ENCODE measurements at places on chromosomes 13 and 19. TPM values are rescaled to one million over a fixed set of nuclear protein-coding genes. Genes with fewer than 3 reads are reported as not detected.
A peak's percentile ranks its signal among the peaks of the same experiment; 100 is the strongest.

GRCh38 chr13:73204952-73205351, 146.1 kb downstream of the KLF5 start:
- H3K4me1 ChIP-seq: no peaks in the 10 kb centered on the region
- no peak for DNase-seq
- H3K4me3 ChIP-seq: no peak overlapping the region
- no peaks in the 10 kb centered on the region for H3K27me3 ChIP-seq

GRCh38 chr19:5339198-5339949, 1.2 kb downstream of the PTPRS start:
- DNase-seq: no peak
- peaks cover 42% of the 10 kb centered on the region for H3K27me3 ChIP-seq
- no peak overlapping the region for H3K27ac ChIP-seq

DNA sequence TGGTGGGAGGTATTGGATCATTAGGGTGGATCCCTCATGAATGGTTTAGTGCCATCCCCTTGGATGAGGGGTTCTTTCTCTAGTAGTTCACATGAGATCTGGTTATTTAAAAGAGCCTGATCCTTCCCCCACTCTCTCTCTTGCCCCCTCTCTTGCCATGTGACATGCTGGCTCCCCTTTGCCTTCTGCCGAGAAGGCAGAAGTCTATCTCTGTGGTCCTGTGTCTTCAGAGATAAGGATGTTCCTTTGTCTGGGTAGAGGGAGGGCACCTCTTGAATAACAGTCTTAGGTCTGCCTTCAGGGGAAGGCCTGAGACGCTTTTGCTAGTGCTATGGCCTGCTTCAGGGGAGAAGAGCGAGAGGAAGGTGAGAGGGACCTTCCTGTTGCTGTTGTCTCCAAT, 2.0 kb upstream of the ZDHHC20 start:
- no peaks in the 10 kb centered on the region for H3K36me3 ChIP-seq
- H3K27ac ChIP-seq: no peak overlapping the region
- H3K27me3 ChIP-seq: no peaks in the 10 kb centered on the region

DNA sequence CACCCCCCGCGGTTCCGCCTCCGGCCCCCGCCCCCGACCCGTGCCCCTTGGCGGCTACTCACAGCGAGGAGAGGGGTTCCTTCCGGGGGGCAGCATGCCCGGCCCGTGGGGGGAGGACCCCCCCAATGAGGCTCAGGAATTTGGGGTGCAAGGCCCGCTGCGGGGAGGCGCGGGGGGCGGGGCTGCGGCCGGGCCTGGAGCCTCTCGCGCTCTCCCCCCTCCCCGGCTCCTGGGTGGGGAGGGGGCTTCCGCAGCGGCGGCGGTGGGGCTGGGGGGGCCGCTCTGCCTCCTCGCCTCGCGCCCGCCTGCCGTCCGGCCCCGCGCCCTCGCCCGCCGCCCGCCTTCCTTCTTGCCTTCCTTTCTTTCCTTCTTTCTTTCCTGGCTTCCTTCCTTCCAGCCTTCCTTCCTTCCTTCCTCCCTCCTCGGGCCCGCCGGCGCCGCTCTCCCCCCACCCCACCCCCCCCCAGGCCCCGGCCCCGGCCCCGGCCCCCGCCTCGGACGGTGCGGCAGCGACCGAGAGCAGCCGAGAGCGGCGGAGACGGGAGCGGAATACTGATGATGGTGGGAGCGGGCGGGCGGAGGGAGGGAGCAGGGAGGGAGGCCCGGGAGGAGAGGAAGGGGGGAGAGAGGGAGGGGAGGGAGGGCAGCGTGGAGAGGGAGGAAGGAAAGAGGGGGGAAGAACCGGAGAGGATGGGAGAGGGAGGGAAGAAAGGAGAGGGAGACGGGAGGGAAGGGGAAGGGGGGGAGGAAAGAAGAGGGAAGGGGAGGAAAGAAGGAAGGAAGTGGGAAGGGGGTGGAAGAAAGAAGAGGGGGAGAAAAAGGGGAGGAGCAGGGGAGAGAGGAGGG, at the start of gene LRRC4B:
Gene LRRC4B, minus strand, starts transcription at position 554 of the 846 bp plus-strand sequence. CDS start 19,597 bp downstream, outside the sequence.
- H3K4me1 ChIP-seq: peaks cover 3% of the 10 kb centered on the region
- peaks cover 34% of the 10 kb centered on the region for H3K27me3 ChIP-seq
- no peak within 1 kb of the TSS for H3K27ac ChIP-seq
- H3K36me3 ChIP-seq: no peaks in the 10 kb centered on the region

DNA sequence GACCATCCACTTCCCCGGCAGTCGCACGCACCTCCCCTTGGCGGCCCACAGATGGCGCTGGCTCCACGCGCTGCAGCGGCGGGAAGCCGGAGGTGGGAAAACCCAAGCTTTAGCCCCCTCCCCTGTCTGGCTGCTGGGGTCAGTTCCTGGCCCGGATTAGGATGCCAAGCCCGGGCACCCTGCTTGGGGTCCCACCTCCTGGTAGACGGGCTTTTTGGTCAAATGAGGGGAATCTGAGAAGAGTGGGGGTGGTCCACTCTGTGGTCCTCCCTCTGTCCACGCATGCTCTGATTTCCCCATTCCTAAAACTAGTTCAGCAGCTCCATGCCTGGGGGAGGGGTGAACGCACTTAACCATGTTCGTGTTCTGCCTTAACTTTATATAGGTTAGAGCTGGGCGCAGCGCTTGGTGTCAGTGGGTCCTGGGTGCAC, 8.1 kb upstream of the ADGRE2 start:
- DNase-seq: peak; percentile 44
- H3K27me3 ChIP-seq: no peaks in the 10 kb centered on the region
- H3K27ac ChIP-seq: no peak overlapping the region
- H3K4me1 ChIP-seq: peaks cover 13% of the 10 kb centered on the region

GRCh38 chr13:36068566-36068965, 62.6 kb downstream of the DCLK1 start:
- H3K4me3 ChIP-seq: no peak overlapping the region
- H3K27me3 ChIP-seq: no peaks in the 10 kb centered on the region
- DNase-seq: no peak
- no peaks in the 10 kb centered on the region for H3K36me3 ChIP-seq
- H3K4me1 ChIP-seq: no peaks in the 10 kb centered on the region

DLL3 gene
- not detected for total RNA-seq

TMEM145 gene
- 0.49 TPM for total RNA-seq

Data from upper lobe of left lung (tissue), 6 donors.